ENCODE measurements at places on chromosomes 2 and 18. TPM values are rescaled to one million over a fixed set of nuclear protein-coding genes. Genes with fewer than 3 reads are reported as not detected.

Gene POTEE
- 0.29 TPM for total RNA-seq

Gene MAPK4
- total RNA-seq, result not detected

Gene TUBA4B
- total RNA-seq, result not detected

Gene NFATC1
- total RNA-seq, result 73.6 TPM

Gene TTC31
- 22.9 TPM for total RNA-seq

Gene CCDC85A
- total RNA-seq, result not detected

Gene MAL
- total RNA-seq, result 29.5 TPM

Gene SLC11A1
- 0.13 TPM for total RNA-seq

Gene RAB27B
- total RNA-seq, result 0.42 TPM

Gene SALL3
- total RNA-seq, result 0.02 TPM

Gene GKN1
- not detected for total RNA-seq

Gene NDUFV2
- total RNA-seq, result 342 TPM

Gene RPL37A
- 3,787 TPM for total RNA-seq

Gene MTHFD2
- 463 TPM for total RNA-seq

Gene SLC9A4
- total RNA-seq, result 0.06 TPM

Gene EFEMP1
- total RNA-seq, result not detected

Gene RAB10
- total RNA-seq, result 150 TPM

Gene CIB4
- not detected for total RNA-seq

Gene ABCG8
- total RNA-seq, result not detected

Gene VWA3B
- not detected for total RNA-seq

Gene TCF7L1
- total RNA-seq, result not detected

Gene EGR4
- total RNA-seq, result 0.48 TPM

Gene REG1B
- not detected for total RNA-seq

Gene CDH19
- not detected for total RNA-seq

Gene IL1R1
- 1.8 TPM for total RNA-seq

Gene IL36G
- total RNA-seq, result not detected

Gene KHK
- total RNA-seq, result 14.1 TPM

Gene MGAT4A
- 48.7 TPM for total RNA-seq

Gene SIX3
- 0.08 TPM for total RNA-seq

Gene UGT1A5
- total RNA-seq, result not detected

Gene C2orf66
- not detected for total RNA-seq

Gene PCARE
- total RNA-seq, result not detected

Gene FTCDNL1
- 4.6 TPM for total RNA-seq

Gene STAT4
- total RNA-seq, result 51.5 TPM

Gene ABCB6
- 20.8 TPM for total RNA-seq
